Adrenal gland (tissue), 19 donors: ENCODE measurements at places on chromosomes 7 and 10. TPM values are rescaled to one million over a fixed set of nuclear protein-coding genes. Genes with fewer than 3 reads are reported as not detected.

Gene TRUB1
- 12.6 TPM for total RNA-seq

Gene NPC1L1
- 0.07 TPM for total RNA-seq

Gene CDHR1
- total RNA-seq, result 0.17 TPM

DNA sequence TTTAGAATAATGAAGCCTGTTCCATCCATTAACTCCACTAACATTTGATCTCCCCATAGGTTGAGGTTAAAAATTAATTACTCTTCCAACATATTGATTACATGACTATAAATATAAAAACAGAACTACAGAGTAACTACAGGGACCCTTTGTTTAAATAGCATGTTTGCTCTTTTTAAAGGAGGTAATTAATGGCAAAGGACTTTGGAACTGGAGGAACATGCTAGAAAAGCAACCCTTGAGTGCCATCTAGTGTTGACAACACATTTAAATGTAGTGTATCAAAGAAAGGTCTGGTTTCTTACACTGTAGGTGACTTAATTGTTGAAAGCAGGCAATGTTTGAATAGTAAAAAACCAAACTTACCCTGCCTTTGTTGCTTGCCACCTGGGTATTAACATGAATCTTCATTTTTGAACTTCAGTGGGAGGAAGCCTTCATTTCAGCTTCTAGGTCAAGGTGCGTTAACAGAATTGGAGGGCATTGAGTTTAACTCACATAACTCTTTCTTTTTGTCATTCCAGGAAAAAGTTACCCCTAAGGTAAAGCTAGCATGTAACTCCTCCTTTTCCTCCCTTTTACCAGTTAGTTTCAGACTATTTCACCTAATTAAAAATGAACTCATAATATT, 52.6 kb upstream of the CAPZA2 start:
- H3K4me3 ChIP-seq, result no peak overlapping the region
- H3K36me3 ChIP-seq, result no peaks in the 10 kb centered on the region
- H3K4me1 ChIP-seq, result no peaks in the 10 kb centered on the region
- no peaks in the 10 kb centered on the region for H3K27me3 ChIP-seq

GRCh38 chr7:112668561-112668960, 121.6 kb downstream of the TMEM168 start:
- DNase-seq, result no peak
- no peak overlapping the region for H3K27ac ChIP-seq
- H3K27me3 ChIP-seq, result no peaks in the 10 kb centered on the region
- no peaks in the 10 kb centered on the region for H3K36me3 ChIP-seq
- H3K4me1 ChIP-seq, result no peaks in the 10 kb centered on the region

GRCh38 chr10:117559712-117560111, 17.2 kb downstream of the EMX2 start:
- H3K36me3 ChIP-seq, result no peaks in the 10 kb centered on the region
- no peak overlapping the region for H3K27ac ChIP-seq
- no peak for DNase-seq
- no peak overlapping the region for H3K4me3 ChIP-seq
- peaks cover 13% of the 10 kb centered on the region for H3K27me3 ChIP-seq

DNA sequence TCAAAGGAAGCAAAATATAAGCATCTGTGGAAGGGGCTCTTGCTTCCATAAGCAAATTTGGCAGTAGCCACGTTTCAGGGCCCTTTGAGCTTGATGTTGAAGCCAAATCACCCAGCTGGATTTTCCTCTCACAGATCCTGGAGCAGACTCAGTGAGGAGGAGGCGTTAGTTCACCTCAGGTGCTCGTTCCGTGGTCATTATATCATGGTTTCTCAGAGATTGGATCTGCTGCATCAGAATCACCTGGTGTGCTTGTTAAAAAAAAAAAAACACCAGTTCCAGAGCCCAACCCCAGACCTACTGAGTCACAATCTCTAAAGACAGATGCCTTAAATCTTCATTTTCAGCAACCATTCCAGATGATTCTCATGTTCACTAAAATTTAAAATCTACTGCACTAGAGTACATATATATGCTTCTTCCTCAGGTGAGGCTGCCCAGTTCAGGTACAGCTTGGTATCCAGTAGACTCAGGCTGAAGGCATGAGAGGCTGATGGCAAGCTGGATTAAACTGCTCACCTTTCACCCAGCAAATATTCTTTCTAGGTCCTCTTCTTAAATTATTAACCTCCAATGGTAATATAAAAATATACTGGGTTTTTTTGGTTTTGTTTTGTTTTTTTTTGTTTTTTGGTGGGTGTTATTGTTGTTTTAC, 24.9 kb downstream of the TFAM start:
- no peak overlapping the region for H3K27ac ChIP-seq
- DNase-seq, result no peak
- no peaks in the 10 kb centered on the region for H3K36me3 ChIP-seq
- H3K4me1 ChIP-seq, result no peaks in the 10 kb centered on the region
- no peaks in the 10 kb centered on the region for H3K27me3 ChIP-seq
